ENCODE measurements at places on chromosomes 3 and 15.

DNA sequence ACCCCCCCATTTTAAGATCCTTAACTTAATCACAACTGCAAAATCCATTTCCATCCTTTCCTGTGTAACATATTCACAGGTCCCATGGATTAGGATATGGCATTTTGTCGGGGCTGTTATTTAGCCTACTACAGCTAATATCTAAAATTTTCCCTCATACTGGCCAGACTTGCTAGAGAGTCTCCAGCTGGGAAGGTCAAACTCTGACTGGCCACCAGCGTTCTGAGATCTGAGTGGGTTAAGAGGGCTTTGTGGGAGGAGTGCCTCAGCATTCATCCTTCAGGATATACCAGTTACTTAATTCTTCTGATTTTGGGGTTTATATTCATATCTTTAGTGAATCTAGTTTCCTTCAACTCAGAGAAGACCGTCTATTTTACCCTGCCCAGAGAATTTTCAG is 17.7 kb downstream of the TM4SF18 start:
- DNase-seq = no peak

DNA sequence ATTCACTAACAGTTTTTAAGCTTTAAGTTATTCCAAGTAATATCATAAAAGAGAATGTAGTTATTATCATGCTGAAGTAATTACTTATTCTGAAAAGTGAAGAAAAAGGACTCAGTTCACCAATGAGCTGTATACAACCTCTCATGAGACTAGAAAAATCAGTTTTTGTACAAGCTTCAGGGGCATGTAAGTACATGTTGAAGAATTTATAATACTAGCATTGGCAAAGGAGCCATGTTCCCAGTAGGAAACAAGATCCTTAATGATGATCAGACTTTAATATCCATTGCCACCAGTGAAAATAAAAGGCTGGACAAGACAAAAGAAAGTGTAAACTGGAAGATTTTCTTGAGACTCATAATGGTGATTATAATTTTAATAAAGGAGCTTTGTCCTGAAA is 532.8 kb downstream of the PLOD2 start:
- no peak for DNase-seq

GRCh38 chr3:43006825-43007224 is 27.7 kb downstream of the GASK1A start:
- DNase-seq = no peak

DNA sequence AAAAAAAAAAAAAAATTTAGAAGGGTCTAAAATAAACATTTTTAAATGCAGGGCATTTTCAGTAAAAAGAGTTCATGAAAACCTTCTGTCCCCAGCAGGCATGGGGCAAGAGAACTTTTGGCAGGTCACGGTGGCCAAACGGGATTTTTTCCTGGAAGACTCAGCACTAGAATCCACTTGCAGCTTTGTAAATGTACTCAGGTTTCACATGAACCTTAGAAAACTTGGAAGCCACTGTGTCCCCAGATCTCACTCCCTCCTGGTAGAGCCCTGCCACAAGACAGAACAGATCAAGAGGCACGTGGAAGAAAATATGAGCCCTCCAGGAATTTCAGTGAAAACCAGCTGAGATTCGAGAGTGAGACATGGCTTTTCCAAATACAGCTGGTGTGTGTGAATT is 2.1 kb upstream of the GNB5 start:
- no peak for DNase-seq

GRCh38 chr15:54481819-54482218 is 503.6 kb downstream of the UNC13C start:
- DNase-seq = no peak

- DNase-seq = no peak
Observed at GRCh38 chr15:40250771-40251483, 12.1 kb downstream of the PAK6 start.

GRCh38 chr15:70480196-70480856 is 283.0 kb downstream of the UACA start:
- DNase-seq = no peak

GRCh38 chr3:118550556-118550955 is 484.1 kb downstream of the IGSF11 start:
- no peak for DNase-seq

DNA sequence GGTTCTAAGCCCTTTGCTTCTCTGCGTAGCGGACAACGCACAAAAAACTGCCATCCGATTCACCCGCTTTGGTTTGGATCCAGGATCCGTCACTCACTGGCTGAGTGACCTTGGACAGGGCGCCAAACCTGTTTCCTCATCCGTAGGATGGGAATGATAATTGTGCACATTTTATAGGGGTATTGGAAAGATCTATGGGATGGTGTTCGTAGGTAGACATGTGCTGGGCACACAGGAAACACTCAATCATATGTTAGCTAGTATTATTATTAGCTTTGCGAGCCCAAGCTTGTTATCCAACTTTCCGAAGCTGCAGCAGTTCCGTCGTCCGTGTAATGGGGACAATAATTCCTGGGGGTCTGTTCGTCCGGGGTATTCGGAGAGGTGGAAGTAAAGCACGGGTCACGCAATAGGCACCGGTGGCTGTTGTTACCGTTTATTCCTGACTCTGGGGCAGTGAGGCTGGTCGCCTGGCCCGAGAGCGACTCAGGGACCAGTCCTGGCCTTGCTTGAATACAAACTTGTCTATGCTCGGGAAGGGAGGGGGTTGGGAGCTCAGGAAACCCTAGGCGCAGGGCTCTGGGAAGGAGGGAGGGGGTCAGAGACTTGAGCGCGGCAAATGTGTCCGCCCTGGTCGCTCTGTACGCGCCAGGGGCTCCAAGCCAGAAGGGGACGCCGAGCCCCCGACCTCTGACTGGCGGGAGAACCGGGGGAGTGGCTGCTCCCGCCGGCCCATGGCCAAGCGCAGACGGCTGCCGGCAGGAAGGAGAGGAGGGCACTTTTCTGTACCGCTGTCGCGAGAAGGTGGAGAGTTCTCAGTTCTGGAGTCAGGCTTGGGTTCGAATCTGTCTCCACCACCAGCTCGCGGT is 1.3 kb downstream of the SPSB4 start:
- no peak for DNase-seq

- DNase-seq = peak; percentile 44
Observed at GRCh38 chr15:56244811-56245576, 1.3 kb upstream of the RFX7 start.

DNA sequence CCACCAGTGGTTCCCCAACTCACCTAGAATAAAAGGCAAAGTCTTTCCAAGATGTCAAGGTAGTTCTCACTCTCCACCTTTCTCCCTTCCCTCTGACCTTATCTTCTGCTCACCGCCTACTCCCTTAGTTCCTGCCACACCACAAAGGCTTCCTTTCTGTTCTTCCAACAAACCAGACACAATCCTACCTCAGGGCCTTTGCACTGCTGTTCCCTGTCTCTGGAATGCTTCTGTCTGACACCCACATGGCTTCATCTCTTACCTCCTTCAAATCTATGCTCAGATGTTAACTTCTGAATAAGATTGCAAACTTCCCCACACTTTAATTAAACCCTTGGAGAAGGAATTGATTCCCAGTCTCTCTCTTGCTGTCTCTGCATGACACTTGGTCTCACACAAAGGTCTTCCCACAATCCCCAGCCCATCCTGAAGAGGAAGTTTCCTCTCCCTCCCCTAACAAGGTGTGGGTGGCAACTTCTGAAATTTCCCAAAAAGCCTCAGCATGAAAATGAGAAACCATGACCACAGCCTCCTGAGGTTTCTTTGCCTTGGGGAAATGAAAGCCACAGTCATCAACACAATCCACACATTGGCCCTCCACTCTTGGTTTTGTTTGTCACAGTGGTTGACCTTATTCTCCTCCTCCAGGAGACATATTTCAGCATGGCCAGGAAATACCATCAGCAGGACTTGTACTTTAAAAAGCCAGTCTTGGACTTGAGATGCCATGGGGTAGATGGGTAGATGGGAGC is 3.0 kb upstream of the RYK start:
- DNase-seq = no peak

DNA sequence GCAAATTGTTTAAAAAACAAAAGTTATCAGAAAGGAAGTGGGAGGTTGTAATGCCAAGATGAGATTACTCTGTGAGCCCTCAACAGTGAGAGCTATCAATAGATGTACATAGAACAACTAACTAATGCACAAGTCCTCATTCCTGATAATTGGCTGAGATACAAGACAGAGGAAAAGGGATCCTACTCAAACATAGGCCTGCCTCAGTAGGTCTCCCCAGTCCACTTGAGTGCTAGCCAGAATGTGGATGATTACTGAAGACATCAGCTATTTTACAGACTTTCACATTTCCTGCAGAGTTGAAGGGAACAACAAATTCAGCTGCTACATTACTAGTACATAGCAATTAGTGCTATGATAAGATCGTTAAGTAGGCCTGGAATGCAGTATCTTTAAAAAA is 981.9 kb downstream of the TUSC7 start:
- DNase-seq = no peak

GRCh38 chr3:13532631-13533030 is 16.3 kb upstream of the FBLN2 start:
- DNase-seq = no peak

DNA sequence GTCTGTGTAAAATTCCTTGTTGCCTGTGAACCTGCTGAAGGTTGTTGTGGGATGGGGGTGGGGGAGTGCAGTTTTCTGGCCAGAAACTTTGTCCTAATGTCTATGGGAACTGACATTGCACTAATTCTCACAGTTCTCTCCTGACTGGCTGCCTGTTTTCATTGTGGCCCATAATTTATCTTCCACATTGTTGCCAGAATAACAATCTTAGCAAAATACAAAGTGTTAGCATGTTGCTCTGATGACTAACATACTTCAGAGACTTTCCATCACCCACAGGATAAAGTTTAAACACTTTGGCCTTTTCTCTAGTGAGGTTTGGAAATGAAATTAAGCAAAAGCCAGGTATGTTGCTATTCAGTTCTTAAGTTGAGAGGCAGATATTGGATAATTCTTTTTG is 81.4 kb upstream of the TBC1D5 start:
- DNase-seq = no peak

DNA sequence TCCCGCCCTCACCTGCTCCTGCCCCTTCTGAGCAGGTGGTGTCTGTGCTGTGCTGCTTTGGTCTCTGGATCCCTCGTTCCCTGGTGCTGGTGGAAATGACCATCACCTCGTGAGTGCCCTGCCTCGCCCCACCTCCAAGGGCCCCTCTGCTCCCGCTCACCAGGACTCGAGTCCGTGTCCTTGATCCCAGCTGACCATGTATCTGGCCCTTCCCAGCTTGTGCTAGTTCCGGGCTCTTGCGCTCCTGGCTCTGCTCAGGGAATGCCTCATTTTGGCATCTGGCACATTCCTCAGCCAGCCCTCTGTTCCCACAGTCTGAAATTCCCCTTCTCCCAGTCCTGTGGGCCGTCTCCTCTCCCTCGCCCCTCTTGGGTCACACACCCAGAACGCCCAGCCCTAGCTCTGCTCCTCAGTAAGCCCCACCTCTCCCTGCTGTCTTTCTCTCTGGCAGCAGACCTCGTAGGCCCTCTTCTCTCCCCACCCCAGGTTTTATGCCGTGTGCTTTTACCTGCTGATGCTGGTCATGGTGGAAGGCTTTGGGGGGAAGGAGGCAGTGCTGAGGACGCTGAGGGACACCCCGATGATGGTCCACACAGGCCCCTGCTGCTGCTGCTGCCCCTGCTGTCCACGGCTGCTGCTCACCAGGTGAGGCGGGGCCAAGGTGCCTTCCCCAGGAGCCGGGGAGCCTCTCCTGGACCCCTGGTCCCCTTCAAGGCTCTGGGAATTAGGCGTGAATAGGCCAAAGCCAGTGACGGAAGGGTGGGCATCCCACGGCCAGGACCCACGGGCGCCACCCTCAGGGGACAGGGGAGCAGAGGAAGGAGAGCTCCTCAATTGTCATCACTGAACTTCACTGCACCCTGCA is 11.5 kb downstream of the SLC51A start:
- DNase-seq = no peak

- no peak for DNase-seq
Observed at GRCh38 chr15:36988947-36989346, 111.4 kb downstream of the MEIS2 start.

DNA sequence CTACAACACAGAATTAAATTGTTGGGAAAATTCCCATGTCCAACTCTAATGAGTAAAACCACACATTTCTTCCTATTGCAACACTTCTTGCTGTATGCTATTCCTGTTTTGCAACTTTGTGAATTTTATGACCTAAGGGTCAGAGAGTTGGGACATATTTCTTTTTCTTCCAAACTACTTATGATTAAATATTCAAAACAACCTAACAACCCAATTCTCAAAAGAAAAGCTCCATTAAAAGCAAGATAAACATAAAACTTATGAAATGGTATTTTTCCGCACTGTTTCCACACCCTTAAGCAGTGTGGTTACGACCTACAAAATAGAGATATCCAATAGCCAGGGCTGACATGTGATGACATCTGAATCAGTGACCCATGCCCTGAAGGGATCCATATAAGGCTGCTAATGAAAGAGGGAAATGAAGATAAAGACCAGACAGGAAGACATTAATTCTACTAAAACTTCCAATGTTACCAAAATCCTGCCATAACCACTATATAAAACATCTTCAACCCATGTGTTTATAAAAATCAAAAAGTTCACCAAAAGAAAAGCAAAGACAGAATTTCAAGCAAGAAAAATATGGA is 45.6 kb downstream of the DMXL2 start:
- no peak for DNase-seq

DNA sequence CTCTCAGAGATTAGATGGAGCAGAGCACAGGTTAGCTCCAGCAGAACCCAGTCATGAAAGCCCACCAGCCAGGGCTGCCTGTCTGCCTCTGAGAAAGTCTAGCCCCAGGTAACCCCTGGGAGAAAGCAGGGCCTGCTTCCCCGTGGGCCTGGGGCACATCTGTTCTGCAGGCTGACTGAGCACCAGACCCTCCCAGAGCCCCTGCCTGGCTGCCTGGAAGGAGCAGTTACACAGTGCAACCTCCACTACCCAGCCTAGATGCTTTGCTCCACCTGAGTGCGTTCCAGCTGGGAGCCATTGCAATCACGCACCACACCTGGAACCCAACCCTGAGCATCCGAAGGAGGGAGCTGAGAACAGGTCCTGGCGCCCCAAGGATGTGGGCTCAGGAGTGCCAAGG is 24.7 kb upstream of the OR5K4 start:
- DNase-seq = no peak

DNA sequence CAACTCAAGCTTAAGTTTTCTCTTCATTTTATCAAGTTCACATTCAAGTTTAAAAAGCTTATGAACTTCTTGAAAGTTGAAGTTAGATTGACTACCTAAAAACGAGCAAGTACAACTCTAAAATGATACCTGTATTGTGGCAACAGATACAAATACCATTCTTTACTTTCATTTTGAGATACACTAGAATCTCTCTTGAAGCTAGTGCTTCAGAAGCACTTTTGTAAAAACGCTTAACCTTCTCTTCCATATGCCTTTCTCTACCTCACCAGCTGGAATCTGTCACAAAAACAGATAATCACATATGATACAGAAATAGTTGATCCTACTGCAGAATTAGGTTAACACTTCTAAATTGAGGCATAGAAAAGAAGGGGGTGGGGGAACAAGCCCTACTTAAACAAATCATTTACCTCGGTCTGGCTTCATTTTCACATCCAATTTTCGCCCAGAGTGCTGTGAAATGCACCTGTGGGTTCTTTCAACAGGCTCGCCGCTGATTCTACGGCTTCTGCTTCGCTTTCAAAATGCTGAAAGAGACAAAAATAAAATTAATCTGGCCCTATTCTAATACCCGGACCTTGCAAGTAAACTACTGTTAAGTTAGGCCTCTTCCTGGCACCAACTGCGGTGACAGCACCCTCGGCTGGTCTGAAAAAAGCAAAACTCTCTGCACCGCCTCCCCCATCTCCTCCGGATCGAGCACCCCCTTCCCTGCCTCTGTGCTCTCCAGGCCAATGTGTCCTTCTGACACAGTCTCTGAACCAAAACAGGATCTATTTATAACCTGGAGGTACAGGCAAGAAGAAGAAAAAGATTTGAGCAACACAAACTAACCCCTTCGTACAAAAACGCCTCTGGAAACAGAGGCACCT is 1.4 kb downstream of the ATOSA start:
- peak; percentile 41 for DNase-seq

- no peak for DNase-seq
Observed at GRCh38 chr3:15595955-15596354, 5.4 kb downstream of the HACL1 start.
